ENCODE measurements at places on chromosomes 7 and 10.

DNA sequence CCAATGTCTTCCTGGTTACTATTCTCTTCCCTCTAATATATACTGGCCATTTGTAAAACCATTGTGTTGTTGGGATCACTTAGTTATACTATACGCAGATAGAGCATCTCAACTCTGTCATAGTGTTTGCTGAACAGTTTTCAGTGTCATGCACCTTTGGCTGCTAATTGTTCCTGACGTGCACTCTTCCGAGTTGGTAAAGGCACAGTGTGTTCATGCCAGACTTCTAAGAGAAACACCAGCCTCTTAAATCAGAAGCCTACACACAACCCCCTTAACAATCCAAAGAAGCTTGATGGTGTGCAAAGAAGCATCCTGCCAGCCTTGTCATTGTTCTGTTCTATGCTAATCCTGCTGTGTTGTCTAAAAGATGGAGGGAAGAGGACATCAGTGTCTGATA is 131.1 kb downstream of the MAPK8 start:
- DNase-seq: no peak

- no peak for DNase-seq
Observed at GRCh38 chr10:59708816-59709394, 745 bp downstream of the SLC16A9 start.

GRCh38 chr10:92242910-92243671 is 47.8 kb downstream of the CPEB3 start:
- DNase-seq: peak; percentile 33

DNA sequence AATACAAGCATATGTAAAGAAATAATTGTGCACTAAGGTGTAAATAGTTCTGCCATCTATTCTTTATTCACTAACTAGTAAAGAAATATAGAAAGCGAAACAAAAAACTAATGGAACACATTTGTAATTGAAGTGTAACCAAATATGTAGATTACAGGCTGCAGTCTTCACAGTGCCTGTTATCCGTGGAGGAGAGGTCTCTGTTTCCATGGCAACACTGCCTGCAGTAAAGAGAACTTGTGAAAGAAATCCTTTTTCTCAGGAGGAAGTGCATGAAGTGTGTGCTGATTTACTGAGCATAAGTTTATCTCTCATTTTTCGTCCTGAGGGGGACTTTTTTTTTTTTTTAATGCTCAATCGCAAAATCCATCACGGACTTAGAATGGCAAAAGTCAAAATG is 102.5 kb downstream of the APBB1IP start:
- DNase-seq: peak; percentile 14

- DNase-seq: no peak
Observed at GRCh38 chr7:86790383-86790782, 146.7 kb downstream of the GRM3 start.

GRCh38 chr10:70715853-70716795 is 43.8 kb downstream of the ADAMTS14 start:
- DNase-seq: no peak

- DNase-seq: no peak
Observed at GRCh38 chr7:12094365-12094921, 116.7 kb upstream of the TMEM106B start.

- DNase-seq: no peak
Observed at GRCh38 chr10:36608251-36608650, 517.1 kb upstream of the ANKRD30A start.

DNA sequence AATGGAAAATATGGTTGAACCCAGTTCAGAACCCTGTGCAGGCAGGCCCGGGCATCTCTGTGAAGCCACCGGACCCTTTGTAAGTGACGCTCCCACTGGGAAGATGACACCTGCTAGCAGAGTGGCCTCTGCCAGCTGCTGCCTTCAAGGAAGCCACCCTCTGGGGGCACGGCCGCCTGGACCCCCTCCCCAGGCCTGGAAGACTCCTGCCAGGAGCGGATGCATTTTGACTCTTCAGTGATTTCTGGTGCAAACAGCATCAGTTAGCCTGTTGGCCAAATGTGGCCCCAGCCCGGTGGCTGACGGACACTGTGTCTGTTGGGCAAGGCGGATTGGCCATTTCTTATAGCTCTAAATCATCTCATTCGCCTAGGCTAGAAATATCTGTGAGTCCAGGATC is 514.1 kb upstream of the FOXK1 start:
- no peak for DNase-seq

DNA sequence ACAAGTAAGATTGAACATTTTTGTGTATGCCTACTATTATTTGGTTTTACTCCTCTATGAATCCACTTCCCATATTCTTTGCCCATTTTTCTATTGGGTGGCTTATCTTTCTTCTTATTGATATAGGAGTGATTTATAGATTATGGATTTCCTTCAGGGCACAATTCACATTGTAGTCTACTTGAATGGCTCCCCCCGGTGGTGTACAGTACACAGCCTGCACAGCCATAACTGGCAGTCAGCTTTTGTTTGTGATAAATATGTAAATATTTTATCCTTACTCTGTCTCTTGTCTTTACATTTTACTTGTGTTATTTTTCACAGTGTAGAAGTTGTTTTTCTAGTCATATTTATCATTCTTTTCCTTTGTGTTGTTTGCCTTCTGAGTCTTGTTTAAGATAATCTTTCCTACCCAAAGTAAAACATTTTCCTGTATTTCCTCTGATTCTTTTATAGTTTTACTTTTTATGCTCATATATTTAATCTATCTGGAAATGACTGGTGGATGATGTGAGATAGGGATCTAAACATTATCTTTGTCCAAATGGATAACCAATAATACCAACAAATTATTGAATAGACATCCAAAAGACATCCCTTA is 23.9 kb upstream of the CALD1 start:
- peak; percentile 61 for DNase-seq

DNA sequence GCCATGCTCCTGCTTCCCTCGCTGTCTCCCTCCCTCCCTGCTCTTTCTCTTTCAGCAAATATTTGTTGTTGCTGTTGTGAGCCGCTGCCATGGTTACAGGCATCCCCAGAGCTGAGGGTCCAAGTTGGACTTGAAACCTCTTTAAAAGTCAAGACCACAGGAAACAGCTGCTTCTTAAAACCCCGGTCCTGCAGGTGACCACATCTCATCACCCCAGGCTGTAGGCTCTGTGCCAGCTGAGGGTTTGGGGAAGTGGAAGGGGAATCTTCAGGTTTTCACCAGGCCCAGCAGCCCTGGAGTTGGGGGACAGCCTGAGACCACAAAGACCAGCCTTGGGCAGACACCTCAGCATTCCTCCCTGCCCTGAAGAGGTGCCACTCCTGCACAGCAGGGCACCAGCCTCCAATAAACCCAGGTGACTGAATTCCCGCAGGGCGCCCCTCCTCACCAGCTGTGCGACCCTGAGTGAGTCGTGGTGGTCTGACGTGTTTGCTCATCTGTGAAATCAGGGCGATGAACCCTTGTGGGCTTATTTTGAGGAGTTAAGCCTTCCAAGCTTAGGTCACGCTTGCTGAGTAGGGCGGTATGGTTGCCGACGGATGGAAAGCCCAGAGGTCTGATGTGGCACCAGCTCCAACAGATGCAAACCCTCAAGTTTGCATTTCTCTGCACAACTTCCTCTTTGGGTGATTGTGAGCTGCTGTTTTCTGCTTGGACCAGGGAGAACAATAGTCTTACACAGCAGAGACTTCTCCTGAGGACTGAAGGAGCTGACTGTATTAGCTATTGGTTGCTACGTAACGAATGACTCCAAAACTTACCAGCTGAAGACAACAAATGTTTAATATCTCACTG is 24.8 kb downstream of the NPTX2 start:
- no peak for DNase-seq

DNA sequence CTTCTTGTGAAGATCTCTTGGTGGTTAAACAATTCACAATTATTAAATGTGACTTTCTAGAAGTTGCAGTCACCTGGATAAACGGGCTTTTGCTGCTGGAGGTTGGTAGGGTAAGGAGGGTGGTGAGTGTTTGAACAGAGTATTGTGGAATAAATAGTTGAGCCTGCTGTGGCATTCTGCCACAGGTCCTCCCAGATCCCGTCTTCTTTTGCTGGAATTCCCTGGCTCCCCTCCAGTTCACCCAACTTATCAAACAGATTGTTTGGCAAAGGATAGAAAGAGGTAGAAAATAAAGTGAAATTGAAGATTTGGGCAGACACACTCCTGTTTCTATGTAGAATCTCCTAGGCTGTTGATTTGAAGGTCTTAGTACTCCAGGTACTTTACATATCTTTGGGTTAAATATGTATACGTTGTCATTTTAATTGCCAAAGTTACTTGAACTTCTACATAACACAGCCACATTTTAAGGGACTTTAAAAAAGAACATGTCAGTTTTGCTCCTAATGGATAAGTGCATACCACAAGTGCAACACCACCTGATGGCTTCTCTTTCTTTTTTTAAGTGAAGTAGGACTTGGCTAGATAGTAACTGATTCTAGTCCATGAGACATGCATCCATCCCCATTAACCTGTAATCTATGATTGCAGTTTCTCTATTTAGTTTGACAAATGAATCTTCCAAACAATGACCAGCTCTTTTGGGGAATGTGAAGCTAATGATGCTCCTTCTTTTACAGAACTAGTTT is 83.0 kb downstream of the ARL4A start:
- DNase-seq: no peak

- DNase-seq: no peak
Observed at GRCh38 chr7:29723599-29723998, 82.7 kb upstream of the WIPF3 start.

DNA sequence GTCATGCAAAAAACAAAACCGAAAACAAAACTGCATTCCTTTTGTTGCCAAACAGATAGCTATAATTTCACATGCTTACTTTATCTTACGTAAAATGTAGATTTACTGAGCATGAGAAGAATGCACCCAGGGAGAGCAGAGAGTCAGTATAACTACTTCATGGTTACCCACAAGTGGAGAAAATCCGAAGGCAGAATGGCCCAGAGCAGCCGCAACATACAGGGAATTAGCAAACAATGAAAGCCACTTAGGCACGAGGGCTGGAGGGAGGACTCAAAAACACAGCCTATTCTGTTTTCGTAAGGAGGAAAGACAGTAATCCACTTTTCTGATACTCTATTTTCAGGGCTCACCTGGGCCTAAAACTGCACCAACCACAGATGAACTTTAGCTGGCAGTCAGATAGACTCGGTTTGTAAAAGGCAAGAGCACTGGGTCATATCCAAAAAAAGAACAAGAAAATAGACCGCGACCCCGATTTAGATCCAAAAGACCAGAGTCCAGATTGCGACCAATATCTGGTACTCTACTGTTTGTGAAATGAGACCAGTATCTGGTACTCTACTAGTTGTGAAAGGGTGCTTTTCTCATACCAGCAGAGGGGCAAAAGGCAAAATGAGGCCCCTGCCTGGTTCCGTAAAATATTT is 1.3 kb downstream of the ITPRIP start:
- DNase-seq: no peak

DNA sequence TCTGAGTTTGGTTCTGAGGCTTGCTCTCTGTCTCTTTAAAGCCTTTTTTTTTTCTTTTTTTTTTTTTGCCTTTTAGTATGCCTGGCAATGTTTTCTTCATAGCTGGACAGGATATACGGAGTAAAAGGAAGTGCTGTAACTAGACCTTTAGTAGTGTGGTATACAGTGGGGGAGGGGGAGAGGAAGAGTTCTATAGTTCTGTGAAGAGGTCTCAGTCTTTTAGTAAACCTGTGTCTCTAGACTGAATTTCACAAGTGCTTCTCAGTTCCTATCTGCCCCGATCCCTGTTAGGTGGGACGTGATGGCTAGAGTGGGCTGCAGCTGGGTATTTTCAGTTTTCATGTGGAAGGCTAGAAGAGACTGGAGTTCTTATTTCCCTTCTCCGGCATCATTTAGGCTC is 3.1 kb upstream of the ABCC2 start:
- DNase-seq: no peak

DNA sequence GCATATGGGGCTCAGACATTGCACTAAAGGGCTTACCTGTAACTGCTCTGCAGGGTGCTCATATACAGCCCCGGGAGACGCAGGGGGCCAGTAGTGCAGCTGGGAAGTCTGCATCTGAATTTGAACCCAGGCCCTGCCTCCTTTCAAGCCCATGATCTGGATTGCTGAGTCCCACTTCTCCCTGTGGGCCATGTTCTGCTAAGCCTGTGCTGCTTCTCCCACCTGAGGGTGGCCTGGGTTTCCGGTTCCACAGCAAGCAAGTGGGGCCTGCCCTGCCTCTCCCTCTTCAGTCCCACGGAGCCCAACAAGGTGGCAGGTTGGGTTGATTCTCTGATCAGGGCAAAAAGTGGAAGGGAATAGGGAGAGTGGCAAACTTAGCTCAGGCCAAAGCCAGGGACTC is 56.6 kb upstream of the GDF10 start:
- DNase-seq: no peak

DNA sequence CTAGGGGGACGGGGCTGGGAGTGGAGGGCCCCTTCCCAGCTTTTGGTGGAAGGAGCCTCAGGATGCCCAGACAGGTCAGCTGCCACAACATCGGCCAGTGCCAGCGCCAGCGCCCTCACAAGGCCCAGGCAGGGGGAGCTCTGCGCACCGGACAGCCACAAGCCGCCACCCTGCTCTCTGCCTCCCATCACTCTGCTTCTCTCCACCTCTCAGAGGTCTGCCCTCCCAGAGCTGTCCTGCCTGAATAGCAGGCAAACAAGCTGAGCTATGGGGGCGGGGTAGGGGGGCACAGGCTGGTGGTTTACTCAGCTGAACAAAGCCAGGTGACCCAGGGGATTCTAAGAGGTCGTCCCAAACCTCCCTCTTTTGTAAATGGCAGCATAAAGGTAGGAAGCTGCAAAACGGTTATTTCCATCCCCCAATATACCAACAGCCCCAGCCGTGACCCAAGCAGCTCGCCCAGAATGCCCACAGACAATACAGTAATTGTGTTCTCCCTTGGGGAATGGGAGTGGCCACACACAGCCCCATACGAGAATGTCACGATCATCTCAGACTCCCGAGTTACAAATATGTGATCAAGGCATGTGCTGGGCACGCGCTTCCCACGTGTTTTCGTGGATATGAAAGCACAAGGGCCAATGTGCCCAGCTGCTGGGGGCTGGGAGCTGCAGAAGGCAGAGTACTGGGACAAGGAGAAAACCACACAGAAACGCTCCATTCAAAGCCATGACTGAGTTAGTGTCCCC is 19.7 kb downstream of the FAM53B start:
- DNase-seq: no peak
